Smooth muscle cell of bladder (primary cell): ENCODE measurements at places on chromosomes 5 and 9. TPM values are rescaled to one million over a fixed set of nuclear protein-coding genes. Genes with fewer than 3 reads are reported as not detected.

The GABRB2 gene
- under 0.01 TPM in 1 of 2 replicates, not detected in the other for total RNA-seq

The SH3RF2 gene
- under 0.01 and 0.28 TPM in 2 replicates for total RNA-seq

The DCTN4 gene
- 44.7 and 48.4 TPM in 2 replicates for total RNA-seq

The FGFR4 gene
- 2.2 and 19.8 TPM in 2 replicates for total RNA-seq

The PCDHGB1 gene
- 2.3 and 3.3 TPM in 2 replicates for total RNA-seq

The CTNNAL1 gene
- total RNA-seq = 37.5 and 55.0 TPM in 2 replicates

The GDNF gene
- total RNA-seq = 0.28 and 0.65 TPM in 2 replicates

The GARNL3 gene
- total RNA-seq = 1.3 and 1.9 TPM in 2 replicates

The PAPPA gene
- 137 and 209 TPM in 2 replicates for total RNA-seq

The TAF11L10 gene
- total RNA-seq = not detected in 2 replicates

The PIP5K1B gene
- total RNA-seq = under 0.01 TPM in 2 replicates

The SMIM33 gene
- total RNA-seq = not detected in 2 replicates

The ASS1 gene
- 329 and 331 TPM in 2 replicates for total RNA-seq

The SLC46A2 gene
- not detected in 2 replicates for total RNA-seq

The ACSL6 gene
- under 0.01 and 0.09 TPM in 2 replicates for total RNA-seq

The MPDZ gene
- total RNA-seq = 47.5 and 81.4 TPM in 2 replicates

The VCAN gene
- 452 and 607 TPM in 2 replicates for total RNA-seq
